ENCODE measurements at places on chromosomes 6 and 20.

DNA sequence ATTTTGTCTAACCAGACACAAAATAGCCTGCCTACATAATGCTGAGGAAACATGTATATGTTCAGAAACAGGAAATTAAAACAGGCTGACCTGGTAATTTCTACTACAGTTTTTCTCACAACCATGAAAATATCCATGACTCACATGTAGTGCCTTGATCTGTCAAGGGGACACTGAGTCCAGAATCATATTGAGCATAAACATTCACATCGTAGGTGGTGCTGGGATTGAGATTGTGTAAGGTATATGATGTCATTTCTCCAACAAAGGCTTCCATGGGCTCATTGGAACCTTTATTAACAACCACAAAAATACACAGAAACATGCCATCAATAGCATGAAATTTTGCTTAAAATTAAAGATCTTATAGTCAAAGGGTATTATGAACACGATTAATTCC lies 80.9 kb downstream of the COL12A1 start:
- DNase-seq: no peak

DNA sequence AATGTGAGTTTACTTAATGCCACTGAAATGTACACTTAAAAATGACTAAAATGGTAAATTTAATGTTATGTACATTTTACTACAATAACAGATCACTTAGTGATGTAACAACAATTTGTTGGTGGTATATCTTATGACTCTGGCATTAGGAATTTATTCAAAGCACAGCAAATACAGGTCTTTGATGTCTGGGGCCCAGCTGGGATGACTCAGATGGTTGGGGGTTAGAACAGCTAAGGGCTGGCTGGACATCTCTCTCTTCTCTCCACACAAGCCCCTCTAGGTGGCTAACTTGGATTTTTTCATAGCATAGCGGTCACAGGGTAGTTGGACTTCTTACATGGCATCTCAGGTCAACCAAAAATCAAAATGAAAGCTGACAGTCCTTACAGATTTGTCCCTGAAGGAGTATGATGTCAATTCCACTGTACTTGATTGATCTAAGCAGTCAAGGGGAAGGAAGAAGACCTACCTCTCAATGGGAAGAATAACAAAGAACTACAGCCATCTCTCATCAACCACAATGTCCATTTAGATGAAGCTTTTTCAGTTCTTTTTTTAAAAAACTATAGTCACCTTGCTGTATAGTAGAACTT lies 37.5 kb upstream of the LCA5 start:
- no peak for DNase-seq

DNA sequence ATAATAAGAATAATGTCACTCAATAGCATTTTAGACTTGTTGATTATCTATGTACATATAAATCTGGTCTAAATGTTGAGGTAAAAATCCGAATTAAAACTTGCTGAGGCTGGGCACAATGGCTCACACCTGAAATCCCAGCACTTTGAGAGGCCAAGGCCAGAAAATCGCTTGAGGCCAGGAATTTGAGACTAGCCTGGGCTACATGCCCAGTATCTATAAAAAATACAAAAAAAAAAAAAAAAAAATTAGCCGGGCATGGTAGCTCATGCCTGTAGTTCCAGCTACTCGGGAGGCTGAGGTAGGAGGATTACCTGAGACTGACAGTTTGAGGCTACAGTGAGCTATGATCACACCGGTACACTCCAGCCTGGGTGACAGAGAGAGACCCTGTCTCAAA lies 34.2 kb upstream of the SUPT3H start:
- DNase-seq: no peak

DNA sequence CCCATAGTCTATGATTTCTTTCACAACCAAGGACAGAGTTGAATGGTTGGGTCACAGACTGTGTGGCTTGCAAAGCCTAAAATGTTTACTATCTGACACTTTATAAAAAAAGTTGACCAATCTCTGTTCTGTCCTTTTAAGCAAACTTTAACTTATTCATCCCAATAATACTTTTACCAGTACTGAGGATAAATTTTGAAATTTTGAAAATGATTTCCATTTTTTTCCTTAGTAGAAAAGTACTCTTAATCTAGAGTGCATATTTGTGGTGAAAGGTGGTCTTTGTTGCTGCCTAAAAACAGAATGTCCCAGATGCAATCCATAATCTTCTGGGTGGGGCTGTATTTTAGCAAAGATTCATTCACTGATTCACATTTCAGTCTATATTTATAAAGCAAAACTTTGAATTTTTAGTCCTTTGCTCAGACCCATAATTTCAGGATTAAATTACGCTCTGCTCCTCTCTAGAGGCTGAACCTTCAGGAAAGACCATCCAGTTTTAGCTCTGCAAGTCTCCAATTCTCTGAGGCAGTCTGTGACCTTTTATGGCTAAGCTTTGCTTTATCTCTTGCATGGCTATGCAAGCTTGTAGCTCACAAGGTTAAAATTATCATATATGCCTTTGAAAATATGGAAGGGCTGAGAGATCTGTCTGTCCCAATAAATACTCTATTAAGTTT lies 573.5 kb downstream of the COL12A1 start:
- DNase-seq: no peak

GRCh38 chr6:30493643-30494250 lies 4.4 kb downstream of the HLA-E start:
- peak; percentile 39 for DNase-seq

- DNase-seq: no peak
Measured at GRCh38 chr20:18728165-18728869, 85.3 kb upstream of the SCP2D1 start.
